ENCODE measurements at places on chromosomes 2 and 18.

GRCh38 chr2:176174824-176175708 lies 13.4 kb upstream of the HOXD1 start:
- DNase-seq, result no peak

GRCh38 chr2:197929008-197929885 lies 124.9 kb downstream of the PLCL1 start:
- no peak for DNase-seq

- DNase-seq, result peak; percentile 58
Observed at GRCh38 chr18:74896390-74896991, 298.8 kb downstream of the ZNF407 start.

- DNase-seq, result no peak
Observed at GRCh38 chr2:60335533-60336237, 217.8 kb downstream of the BCL11A start.

DNA sequence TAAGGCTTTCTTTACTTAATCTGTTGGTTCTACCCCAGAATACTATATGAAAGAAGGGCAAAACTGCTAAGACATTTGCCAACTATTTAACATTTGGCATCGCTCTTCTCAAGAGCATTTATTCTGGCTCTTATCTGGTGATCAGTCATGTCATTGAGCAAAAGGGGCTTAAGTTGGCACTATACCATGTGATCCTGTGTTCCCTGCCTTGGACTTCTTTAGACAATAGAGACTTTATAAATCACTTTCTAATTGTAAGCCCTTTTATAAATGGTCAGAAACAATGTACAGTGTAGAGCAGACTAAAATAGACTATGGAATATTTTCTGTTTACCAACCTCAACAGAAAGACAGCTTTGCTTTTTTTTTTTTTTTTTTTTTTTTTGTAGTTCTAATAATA lies 52.1 kb downstream of the GTF3C3 start:
- no peak for DNase-seq

DNA sequence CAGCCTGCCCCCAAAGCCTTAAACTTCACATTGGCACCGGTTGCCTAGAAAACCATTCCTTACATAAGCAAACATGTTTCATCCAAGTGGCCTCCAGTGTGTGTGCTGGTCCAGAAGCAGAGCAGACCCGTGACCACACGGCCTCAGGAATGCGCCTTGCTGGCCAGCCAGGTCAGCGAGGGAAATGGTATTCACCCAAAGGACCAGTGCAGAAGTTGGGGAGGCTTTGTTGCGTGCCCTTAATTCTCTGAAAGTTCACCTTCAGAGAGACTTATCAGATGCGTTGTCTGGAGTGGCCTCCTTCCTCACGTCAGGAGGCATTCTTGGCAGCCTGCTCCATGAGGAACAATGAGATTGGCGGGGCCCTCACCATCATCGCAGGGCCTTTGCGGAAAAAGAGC lies 25.9 kb downstream of the NRP2 start:
- no peak for DNase-seq

- DNase-seq, result no peak
Observed at GRCh38 chr18:76967721-76968472, 145.5 kb downstream of the ZNF236 start.

GRCh38 chr2:5617358-5617757 lies 74.8 kb upstream of the SOX11 start:
- DNase-seq, result no peak

- DNase-seq, result peak; percentile 79
Observed at GRCh38 chr18:22813648-22814328, 119.3 kb upstream of the RBBP8 start.

GRCh38 chr2:8644605-8645175 lies 37.2 kb upstream of the ID2 start:
- DNase-seq, result no peak

DNA sequence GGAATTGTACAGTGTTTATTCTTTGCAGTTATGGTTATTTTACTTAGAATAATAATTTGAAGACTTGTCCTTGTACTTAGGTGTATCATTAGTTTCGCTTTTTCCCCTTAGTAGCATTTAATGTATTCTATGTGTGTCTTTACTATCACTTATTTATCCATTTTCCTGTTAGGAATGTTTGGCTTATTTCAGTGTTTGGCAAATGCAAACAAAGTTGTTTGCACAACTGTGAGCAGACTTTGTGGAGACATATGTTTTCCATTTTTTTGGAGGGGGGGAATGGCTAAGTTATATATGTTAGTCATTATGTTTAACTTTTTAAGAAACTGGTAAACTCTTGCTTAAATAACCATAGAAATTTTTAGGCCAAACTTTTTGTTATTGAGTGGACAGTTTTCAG lies 447.7 kb downstream of the SOX11 start:
- no peak for DNase-seq

DNA sequence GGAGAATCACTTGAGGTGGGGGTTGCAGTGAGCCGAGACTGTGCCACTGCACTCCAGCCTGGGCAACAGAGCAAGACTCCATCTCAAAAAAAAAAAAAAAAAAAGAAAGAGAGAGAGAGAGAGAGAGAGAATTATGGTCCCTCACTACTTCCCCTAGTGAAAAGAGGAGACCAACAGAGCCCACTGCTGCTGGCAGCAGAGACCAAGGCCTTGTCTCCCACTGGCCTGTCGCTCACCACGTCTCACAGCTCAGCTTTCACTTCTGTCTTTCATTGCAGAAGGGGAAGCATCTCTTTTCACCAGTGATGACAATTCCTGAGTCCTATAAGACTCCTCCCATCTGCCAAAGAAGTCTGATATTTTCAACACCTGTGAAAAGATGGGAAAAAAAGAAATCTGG lies 81.3 kb downstream of the CLHC1 start:
- no peak for DNase-seq

GRCh38 chr2:164976301-164976700 lies 21.0 kb upstream of the SLC38A11 start:
- DNase-seq, result no peak

DNA sequence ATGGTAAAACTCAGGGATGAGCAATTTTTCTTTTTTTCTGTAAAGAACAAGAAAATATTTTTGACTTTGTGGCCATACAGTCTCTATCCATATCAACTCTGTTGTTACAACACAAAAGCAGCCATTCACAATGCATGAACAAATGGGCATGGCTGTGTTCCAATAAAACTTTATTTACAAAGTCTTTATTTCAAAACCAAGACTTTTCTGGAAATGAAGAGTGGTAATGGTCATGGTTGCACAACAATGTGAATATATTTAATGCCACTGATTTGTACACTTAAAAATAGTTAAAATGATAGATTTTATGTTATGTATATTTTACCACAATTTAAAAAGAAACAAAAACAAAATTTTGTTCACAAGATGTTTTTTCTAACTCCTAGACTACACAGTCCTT lies 1.6 kb upstream of the DSG3 start:
- no peak for DNase-seq

DNA sequence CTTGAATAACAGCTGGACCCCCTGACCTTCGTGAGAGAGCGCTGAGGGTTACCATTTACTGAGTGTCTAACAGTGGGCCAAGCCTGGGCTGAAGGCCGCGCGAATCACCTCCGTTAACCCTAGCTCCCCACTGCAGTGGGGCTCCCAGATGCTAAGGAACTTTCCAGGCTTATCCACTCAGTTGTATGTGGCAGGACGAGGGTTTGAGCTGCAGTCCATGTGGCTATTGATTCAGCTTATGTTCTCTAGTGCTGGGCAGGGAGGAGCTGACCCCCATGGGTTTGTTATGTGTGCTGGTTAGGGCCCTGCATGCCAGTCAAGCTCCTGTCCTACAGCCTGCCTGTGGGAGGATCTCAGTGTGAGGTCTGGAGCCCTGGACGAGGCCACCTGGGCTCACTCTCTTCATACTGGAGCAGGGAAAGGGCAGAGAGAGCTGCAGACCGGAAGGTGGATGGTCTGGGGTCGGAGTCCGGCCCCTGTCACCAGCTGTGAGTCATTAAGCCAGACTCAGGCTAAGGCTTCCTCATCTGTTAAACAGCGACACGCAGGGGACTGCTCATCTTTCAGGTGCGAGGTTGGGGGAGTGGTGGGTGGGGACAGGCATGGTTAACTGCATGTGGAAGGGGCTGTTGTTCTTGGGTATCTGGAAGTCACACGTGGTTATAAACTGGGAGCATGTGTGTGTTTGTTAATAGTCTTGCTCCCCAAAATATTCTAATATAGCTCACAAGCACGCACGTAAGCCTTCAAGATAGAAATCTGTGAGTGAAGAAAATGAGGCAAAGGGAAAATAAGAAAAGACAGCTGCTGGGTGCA lies 6.6 kb downstream of the PSD4 start:
- DNase-seq, result no peak

DNA sequence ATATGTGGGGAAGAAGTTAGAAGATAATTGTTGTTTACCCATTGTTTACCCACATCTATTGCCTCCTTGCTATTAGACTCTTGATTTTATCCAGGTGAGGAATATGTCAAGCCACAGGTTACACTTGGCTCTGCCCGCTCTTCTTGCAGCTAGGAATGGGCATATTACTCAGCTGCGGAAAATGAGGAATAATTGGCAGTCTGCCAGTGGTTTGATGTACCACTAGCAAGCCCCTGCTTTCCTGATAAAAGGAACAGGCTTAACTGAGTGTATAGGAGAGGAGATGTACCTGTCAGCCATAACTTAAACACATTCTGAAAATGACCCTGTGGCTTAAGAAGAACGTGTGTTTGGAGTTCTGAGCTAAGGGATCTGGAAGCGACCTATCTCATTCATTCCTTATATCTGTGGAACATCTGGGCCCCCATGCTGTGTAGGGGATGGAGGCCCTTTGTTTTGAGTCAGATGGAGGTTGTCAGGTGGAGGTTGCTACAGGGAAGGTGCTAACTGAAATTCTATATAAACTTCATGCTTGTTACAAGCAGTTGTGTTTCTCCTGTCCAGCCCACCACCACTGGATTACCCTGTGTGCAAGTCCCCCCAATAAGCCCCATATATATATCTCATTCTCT lies 4.6 kb upstream of the FMNL2 start:
- DNase-seq, result no peak

DNA sequence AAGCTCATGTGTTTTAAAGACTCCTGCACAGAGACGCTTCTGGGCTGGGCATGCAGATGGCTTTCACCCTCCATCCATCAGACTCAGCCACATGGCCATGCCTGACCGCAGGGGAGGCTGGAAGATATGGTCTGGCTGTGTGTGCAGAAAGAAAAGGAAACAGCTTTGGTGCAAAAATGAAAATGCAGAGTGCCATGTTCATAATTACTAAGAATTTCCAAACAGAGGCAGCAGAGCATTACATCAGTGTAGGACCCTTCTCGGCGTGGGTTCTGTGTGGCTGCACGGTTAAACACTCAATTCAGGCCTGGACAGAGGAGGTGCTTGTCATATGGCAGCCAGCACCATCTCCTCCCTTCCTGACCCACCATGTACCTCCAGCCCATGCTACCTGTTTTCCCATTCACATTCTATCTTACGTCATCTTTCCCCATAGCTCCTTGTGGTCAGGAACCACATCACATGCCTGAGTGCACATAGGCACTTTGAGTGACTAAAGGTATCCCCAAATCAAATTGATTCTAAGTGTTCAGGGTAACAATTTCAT lies 200.3 kb upstream of the ID2 start:
- no peak for DNase-seq

- no peak for DNase-seq
Observed at GRCh38 chr2:239285071-239285931, 115.5 kb downstream of the HDAC4 start.

DNA sequence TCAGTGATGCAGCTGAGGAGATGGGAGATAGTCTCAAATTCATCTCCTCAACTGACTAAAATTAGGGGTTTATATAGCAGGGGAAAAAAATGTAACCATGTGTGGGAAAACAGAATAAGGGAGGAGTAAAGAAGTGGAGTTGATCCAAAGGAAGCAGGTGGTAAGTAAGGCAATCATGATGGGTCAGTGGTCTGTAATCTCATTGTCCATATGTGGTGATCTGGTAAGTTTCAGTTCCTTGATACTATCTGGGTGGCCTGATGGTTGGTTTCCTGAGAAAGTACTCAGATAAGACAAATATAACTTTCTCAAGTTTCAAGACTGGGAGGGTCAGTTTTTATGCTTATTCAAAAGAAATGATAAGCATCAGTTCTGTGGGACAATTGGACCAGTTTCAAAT lies 312.3 kb upstream of the KCNJ3 start:
- no peak for DNase-seq

GRCh38 chr2:221166292-221166691 lies 405.8 kb downstream of the EPHA4 start:
- no peak for DNase-seq

GRCh38 chr18:57444301-57444759 lies 9.2 kb downstream of the ONECUT2 start:
- no peak for DNase-seq
